Left ventricle myocardium inferior (tissue), 1 donor: ENCODE measurements at places on chromosomes 5 and 9. TPM values are rescaled to one million over a fixed set of nuclear protein-coding genes. Genes with fewer than 3 reads are reported as not detected.
A peak's percentile ranks its signal among the peaks of the same experiment; 100 is the strongest.

Gene LCNL1
- 11.7 TPM for total RNA-seq

Gene IFNB1
- total RNA-seq = not detected

DNA sequence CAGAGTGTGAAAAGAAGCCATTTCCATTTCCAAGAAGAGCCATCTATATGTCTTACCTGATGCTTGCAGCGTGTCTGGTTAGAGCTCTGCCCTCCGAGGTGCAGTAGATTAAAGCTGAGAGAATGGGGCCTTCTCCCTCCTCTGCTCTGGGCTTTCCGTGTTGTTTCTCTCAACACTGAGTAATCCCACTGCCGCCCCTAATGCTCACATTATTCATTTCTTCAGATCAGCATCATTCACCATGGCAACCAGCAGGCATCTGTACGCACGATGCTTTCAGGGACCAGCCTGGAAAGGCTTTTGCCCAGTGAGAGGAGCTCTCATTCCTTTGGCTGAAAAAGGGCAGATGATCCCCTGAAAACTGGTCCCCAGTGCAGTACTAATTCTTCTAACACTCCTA, 79.6 kb downstream of the CYFIP2 start:
- no peak for DNase-seq
- no peak overlapping the region for H3K27ac ChIP-seq
- no peak overlapping the region for H3K4me3 ChIP-seq

Gene GRXCR2
- total RNA-seq = 1.1 TPM

Gene ZDHHC11
- 18.7 TPM for total RNA-seq

DNA sequence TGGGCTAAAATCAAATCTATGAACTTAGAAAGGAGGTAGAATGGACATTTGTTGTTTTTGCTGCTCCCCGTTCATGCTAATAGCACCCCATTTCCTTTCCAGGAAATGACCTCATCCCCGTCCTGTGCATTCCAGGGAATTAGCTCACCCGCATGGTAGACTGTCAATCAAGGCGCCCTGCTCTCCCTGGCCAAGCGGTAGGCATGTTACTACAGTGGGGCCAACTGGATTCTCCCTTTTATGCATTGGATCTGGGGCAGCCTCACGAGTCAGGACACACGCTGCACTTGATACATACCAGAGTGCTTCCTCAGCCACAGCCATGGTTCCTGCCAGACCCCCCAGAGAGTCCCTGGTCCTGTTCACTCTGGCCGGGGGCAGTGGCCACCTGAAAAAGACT, 111.0 kb upstream of the PTCH1 start:
- H3K27me3 ChIP-seq = no peaks in the 10 kb centered on the region
- DNase-seq = no peak
- no peak overlapping the region for H3K4me3 ChIP-seq
- H3K4me1 ChIP-seq = peaks cover 7% of the 10 kb centered on the region
- peak overlapping the region; percentile 81 for H3K27ac ChIP-seq
- H3K36me3 ChIP-seq = no peaks in the 10 kb centered on the region

- no peaks in the 10 kb centered on the region for H3K36me3 ChIP-seq
- H3K4me1 ChIP-seq = no peaks in the 10 kb centered on the region
- H3K27ac ChIP-seq = no peak overlapping the region
- no peak overlapping the region for H3K4me3 ChIP-seq
Observed at GRCh38 chr5:100772548-100772947, 130.5 kb downstream of the ST8SIA4 start.

Gene IFNA2
- total RNA-seq = not detected

DNA sequence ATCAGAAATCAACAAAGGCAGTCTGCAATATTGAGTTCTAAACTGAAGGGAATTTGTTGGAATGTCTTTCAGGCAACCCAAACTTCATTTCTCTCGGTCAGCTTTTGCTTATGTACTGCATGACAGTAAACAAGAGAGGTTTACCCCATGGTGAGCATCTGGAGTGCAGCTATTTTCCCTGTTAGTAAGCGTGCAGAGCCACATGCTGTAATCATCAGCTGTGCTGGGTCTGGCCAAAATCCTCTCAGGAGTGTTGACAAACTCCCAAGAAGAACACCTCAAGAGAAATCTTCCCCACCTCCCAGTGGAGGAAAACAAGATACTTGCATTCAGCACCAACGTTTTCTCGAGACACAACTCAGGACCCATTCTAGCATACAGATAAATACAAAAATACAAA, 83.6 kb upstream of the ADAMTSL1 start:
- no peaks in the 10 kb centered on the region for H3K27me3 ChIP-seq
- no peaks in the 10 kb centered on the region for H3K36me3 ChIP-seq
- H3K4me1 ChIP-seq = peaks cover 23% of the 10 kb centered on the region
- no peak overlapping the region for H3K27ac ChIP-seq

- H3K4me3 ChIP-seq = no peak overlapping the region
- no peaks in the 10 kb centered on the region for H3K27me3 ChIP-seq
- H3K4me1 ChIP-seq = no peaks in the 10 kb centered on the region
- H3K27ac ChIP-seq = no peak overlapping the region
- no peaks in the 10 kb centered on the region for H3K36me3 ChIP-seq
Observed at GRCh38 chr5:62127098-62127736, 178.8 kb upstream of the KIF2A start.

- H3K27me3 ChIP-seq = no peaks in the 10 kb centered on the region
- H3K27ac ChIP-seq = peak overlapping the region; percentile 88
- H3K4me3 ChIP-seq = no peak overlapping the region
- peaks cover 4% of the 10 kb centered on the region for H3K36me3 ChIP-seq
- DNase-seq = no peak
- H3K4me1 ChIP-seq = peaks cover 96% of the 10 kb centered on the region
Observed at GRCh38 chr5:149778303-149779123, 48.4 kb downstream of the PPARGC1B start.

DNA sequence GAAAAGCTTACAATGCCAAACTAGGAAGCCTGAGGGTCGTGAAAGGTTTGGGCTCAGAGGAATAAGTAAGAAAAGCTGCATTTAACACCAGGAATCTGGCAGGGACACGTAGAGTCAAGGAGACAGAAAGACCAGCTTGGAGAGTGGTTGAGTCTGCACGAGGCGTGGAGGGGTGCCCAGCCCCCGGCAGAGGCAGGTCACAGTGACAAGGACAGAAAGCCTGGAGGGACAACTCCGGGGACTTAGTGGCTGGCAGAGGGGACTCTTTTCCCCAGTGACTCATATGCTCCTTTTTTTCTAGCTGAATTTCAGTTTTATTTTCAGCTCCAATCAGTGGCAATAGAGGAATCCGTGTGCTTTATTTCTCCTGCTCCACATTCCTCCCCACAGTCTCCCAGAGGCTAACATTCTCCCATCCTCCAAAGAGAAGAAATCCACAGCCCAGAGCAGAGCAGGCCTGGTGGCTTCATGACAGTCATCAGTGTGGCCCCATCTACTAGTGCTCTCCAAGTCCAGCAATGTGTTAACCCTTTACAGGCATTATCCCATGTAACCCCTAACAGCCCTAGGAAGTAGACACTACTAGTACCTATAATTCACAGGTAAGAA, 80.7 kb downstream of the KCNIP1 start:
- DNase-seq = no peak
- no peaks in the 10 kb centered on the region for H3K36me3 ChIP-seq
- H3K4me3 ChIP-seq = no peak overlapping the region
- H3K27me3 ChIP-seq = no peaks in the 10 kb centered on the region
- H3K27ac ChIP-seq = no peak overlapping the region
- H3K4me1 ChIP-seq = peaks cover 6% of the 10 kb centered on the region

Gene ZNF454
- 2.6 TPM for total RNA-seq

GRCh38 chr5:151214614-151215545, 9.0 kb downstream of the CCDC69 start:
- H3K36me3 ChIP-seq = no peaks in the 10 kb centered on the region
- no peak overlapping the region for H3K4me3 ChIP-seq
- DNase-seq = no peak
- peak overlapping the region; percentile 89 for H3K27ac ChIP-seq

Gene KIF4B
- total RNA-seq = not detected
